Amygdala (tissue), 56 donors: ENCODE measurements at places on chromosomes 13 and 19.

DNA sequence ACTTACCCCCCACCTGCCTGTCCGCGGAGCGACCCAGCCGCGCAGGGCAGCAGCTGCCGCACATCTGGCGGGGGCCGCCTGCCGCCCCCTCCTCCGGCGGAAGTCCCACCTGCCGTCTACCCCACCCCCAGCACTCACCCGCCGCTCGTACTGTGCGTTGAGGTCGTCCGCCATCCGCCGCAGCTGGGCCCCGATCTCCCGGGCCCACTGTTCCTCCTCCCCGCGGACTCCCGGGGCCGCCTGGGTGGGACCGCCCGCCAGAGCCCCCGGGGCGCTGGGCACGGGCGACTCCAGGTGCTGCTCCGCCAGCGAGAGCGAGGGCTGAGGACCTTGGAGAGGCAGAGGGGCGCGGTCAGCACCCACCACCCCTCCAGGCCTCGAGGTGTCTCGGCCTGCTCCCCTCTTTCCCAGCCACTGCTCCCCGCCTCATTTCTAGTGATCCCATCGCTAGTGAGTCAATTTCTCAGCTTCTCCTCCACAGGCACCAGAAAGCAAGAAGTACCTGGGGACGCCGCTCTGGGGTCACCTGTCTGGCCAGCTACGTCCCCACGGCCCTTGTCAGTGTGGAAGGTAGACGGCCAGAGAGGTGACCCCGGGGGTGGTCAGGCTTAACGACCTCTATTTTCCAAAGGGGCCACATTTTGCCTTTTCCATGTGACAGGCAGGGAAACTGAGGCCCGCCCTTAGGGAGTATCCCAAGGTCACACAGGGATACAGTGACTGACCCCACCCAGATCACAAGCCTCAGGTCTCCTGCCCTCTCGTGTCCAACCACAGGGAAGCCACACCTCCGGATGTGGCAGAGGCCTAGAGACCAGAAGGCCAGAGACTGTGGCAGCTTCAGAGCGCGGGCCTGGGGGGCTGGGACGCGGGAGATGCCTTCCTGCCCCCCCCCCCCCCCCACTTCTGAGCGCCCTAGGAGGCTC, 4.3 kb downstream of the BBC3 start:
- DNase-seq, result peak; percentile 45

- no peak for DNase-seq
Observed at GRCh38 chr19:1754636-1755466, 1.5 kb downstream of the ONECUT3 start.

DNA sequence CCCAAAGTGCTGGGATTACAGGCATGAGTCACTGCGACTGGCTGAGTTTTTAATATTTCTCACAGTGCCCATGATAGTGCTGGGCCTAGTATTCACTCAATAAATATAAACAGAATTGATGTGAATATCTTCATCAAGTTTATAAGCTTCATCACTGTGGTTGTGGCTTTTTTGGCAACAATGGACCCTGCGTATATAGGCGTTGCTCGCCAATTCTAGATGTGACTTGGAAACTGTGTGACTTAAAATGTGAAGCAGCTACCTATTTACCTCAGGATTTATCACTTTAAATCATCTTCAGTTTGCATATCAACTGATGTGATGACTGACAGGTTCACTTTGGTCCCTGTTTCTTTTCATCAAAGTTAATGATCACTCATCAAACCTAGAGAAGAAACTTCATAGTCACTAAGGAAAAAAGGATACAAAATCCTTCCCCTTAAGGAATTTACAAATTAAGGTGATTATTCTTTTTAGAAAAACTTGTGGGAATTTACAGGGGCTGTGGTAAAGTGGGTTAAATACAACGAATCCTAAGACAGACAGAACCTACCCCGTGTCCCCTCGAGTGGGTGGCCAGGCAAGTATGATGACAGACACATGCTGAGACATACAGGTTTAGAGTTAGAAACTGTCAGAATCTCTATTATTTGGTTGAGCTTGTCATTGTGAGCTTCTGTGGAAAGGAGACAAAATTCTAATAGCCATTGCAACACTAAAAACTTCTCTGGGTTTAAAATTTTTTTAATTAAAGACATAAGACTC, 101.3 kb downstream of the AKAP11 start:
- DNase-seq, result no peak

GRCh38 chr19:13024126-13024950, 29.1 kb downstream of the NFIX start:
- peak; percentile 39 for DNase-seq

GRCh38 chr19:17266589-17266974, 661 bp upstream of the BABAM1 start:
- no peak for DNase-seq

DNA sequence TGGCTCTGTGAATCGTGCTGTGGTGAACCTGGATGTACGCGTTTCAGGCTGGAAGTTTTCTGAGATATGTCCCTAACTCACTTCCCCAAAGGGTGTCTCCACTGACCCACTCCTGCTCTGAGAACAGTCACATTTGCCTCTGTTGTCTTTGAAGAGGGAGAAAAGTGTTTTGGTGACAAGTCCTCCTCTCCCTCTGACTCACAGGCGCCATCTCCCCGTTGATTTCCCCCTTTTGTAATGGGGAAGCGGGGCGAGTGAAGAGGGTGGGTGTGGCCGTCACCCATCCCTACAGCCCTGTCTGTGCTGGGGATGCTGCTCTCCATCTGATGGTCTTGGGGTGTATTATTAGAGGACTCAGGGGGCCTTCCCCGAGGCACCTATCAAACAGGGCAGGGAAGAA, 9.6 kb downstream of the APC2 start:
- DNase-seq, result no peak

DNA sequence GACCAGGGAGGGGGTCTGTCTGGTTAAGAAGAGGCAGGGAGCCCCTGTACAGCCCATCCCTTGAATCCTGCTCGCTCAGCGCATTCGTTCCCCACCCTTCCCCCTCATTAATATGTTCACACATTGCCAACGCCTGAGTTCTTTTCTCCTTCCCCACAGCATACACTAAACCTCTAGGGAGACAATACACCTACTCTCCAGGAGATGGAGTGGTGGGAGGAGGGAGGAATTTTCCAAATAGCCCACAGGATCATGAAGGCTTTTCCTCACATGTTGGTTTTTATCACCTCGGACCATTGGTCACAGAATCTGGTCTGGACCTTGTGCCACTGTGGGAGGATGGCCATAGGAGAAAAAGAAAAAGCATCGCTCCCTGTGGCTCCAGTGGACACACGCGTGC, 294.9 kb downstream of the SHISA2 start:
- DNase-seq, result no peak

DNA sequence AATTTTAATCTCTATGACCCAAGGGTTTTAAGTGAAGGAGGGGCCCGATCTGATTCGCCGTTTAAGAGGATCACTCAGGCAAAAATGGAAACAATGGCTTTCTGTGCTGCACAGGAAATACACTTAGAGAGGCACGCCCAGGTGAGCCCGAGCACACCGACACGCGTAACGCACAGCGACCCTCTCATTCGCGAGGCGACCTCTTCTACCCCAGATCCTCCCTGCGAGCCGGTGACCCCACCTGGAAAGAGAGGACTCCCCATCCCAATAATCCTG, 216 bp downstream of the SH2D3A start:
- DNase-seq, result no peak
